Stomach (tissue), 19 donors: ENCODE measurements at places on chromosomes 1 and 21. TPM values are rescaled to one million over a fixed set of nuclear protein-coding genes. Genes with fewer than 3 reads are reported as not detected.

DNA sequence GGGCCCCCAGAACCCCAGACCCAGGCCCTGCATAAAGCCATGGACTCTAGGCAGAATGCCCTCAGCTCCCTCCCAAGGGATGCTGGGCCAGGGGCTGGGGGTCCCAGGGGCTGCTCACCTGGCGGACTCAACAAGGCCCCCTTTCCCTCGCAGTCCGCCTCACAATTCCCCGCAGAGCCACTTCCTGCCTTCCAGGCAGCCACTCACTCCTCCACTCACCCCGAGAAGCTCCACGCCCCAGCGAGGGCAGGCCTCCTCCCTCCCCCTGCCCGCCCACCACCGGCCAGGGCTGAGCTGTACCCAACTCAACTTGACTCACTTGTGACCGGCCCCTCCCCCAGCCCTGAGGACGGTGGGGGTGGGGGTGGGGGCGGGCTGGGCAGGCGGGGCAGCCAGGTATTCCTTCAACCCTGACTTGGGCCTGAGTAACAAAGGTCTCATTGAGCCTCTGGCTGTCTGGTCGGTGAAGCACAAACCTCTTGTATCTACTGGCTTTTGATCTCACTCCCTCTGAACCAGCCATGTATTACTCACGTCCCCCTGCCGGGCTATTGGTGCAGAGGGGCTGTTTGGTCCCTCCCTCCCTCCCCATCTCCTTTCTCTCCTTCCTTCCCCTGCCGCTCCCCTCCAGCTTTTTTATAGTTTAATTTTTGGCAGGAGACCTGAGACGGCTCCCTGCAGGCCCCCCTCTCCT, 5.9 kb downstream of the BLACAT1 start:
- H3K36me3 ChIP-seq, result no peaks in the 10 kb centered on the region
- no peak overlapping the region for H3K4me3 ChIP-seq
- DNase-seq, result peak; percentile 88
- H3K27me3 ChIP-seq, result peaks cover 52% of the 10 kb centered on the region

DNA sequence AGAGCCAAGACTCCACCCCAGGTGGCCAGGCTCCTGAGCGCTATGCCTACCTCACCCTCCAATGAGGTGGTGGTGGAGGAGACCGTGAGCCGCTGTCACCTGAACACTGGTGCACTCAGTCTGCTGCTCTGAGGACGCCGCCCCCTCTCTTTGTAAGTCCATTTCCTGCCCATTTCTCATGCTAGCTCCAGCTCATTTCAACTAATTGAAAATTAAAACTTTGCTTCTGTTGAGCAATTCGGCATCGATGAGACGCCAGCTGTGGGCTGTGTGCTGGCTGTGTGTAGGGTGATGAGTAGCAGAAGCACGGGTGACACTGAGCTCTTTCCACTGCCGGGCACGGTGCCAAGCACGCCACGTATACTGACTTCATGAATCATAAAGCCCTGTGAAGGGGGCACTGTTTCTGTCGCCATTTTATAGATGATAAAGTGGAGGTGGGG, 11.2 kb downstream of the TNFRSF1B start:
- peak overlapping the region; percentile 74 for H3K27ac ChIP-seq
- H3K4me3 ChIP-seq, result no peak overlapping the region
- H3K36me3 ChIP-seq, result no peaks in the 10 kb centered on the region
- H3K27me3 ChIP-seq, result no peaks in the 10 kb centered on the region

DNA sequence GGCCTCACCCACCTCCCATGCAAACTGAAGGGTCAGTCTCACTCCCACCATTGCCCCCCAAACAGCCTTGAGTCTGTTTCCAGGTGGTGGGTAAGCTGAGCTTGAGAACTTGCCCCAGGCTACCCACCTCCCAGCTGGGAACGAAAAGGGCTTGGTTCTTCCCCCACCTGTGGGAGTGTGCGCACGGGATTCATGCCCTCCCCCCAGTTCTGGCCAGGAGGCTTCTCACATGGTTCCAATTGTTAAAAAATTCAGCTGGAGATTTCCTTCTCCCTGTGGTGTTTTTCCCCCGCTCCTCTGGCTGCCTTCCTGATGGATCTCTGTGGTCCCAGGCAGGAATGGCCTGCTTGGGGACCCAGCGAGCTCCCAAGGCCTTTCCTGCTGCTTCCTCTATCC, 81.8 kb upstream of the C21orf91 start:
- no peak overlapping the region for H3K4me3 ChIP-seq
- no peak for DNase-seq
- H3K27ac ChIP-seq, result no peak overlapping the region
- no peaks in the 10 kb centered on the region for H3K27me3 ChIP-seq

DNA sequence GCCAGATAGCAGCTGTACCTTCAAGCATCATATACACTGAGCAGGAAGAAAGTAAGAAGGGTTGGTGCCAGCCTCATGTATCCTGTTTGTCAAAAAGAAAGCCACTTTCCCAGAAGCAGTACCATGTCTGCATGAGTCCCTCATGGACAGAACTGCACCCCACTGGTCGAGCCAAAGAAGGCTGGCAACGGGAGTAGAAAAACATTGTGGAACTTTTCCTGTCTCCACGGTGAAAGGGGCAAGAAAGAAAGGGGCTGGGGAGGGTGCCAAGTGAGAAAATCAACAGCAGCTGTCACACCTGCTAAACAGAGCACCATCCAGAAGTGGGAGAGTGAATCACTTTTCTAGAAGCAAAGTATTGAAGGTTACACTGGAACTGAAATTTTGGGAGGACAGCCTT, 621.7 kb downstream of the LMO4 start:
- no peak overlapping the region for H3K4me3 ChIP-seq
- H3K36me3 ChIP-seq, result no peaks in the 10 kb centered on the region
- no peak overlapping the region for H3K27ac ChIP-seq
- DNase-seq, result no peak
- no peaks in the 10 kb centered on the region for H3K27me3 ChIP-seq
- no peaks in the 10 kb centered on the region for H3K4me1 ChIP-seq

DNA sequence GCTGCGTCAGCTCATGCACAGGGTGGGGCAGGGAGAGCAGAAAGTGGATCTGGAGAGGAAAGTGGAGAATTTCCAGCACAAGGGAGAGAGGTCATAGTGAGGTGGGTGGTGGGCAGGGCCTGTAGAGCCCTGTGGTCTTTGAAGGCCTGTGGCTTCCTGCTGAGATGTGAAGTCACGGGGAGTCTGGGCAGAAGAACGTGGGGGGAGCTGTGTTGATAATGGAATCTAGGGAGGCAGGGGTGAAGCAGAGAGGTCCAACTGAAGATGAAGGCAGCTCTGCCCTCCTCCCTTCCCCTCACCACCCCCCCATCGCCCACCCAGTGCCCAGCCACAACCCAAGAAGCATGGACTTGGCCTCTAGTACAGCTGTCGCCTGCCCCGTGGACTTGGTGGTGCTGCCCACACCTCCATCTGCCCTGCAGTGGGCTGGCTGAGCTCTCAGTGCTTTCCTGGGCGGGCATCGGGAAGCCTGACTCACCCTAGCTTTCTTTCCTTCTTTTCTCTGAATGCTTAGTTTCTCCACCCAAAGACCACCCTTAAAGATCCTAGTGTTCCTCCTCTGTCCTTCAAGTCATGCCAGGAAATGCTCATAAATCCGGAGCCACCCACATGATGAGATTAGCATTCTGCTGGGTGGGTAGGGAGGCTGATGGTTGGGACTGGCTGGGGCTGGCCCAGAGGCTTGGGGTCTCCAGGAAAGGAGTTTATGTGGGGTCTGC, 186.1 kb downstream of the TRABD2B start:
- H3K4me1 ChIP-seq, result peaks cover 7% of the 10 kb centered on the region
- H3K27me3 ChIP-seq, result no peaks in the 10 kb centered on the region
- no peaks in the 10 kb centered on the region for H3K36me3 ChIP-seq
- no peak overlapping the region for H3K27ac ChIP-seq

The S100B gene
- total RNA-seq, result 5.4 TPM

DNA sequence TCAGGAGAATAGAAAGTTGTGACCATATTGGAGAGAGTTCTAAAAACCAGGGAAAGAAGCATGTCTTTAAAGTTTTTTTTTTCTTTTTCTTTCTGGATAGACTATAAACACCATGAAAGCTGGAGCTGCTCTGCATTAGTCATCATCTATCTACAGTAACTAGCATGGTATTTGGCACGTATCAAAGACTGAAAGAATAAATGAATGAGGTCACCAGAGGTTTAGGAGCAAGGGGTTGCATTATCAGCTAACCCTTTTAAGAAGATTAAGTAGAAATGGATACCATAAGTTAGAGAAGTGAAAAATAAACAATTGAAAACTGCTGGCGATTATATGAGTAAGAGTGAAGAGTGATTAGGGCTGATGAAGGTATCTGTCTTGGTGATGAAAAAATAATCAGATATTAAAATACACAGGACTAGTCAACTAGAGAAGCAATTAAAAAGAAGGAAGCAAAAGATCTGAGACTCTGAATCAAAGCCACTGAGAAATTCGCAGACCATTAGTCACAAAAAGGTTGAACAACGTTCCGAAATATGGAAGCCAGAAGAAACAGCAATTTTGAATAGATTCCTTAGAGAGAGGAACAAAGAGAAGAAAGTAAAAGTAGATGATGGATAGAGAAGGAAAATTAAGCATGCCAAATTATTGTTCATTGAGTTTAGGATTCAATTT, 536.4 kb downstream of the DPYD start:
- no peak for DNase-seq
- H3K27ac ChIP-seq, result no peak overlapping the region
- H3K4me3 ChIP-seq, result no peak overlapping the region
- no peaks in the 10 kb centered on the region for H3K27me3 ChIP-seq

DNA sequence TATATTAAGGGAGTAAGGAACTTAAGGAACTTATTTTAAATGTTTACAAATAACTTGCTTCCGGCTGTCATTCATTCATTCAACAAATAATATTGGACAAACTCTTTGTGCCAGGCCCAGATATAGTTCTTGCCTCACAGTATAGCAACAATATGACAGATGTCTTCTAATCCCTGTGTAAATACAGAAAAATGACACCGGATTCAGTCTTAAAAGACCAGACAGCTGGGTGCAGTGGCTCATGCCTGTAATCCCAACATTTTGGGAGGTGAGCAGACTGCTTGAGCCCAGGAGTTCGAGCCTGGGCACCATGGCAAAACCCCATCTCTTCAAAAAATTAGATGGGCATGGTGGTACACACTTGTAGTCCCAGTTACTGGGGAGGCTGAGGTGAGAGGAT, 23.7 kb downstream of the EIF2B3 start:
- no peak for DNase-seq
- no peaks in the 10 kb centered on the region for H3K27me3 ChIP-seq
- H3K27ac ChIP-seq, result no peak overlapping the region
- H3K4me1 ChIP-seq, result no peaks in the 10 kb centered on the region
- no peaks in the 10 kb centered on the region for H3K36me3 ChIP-seq

DNA sequence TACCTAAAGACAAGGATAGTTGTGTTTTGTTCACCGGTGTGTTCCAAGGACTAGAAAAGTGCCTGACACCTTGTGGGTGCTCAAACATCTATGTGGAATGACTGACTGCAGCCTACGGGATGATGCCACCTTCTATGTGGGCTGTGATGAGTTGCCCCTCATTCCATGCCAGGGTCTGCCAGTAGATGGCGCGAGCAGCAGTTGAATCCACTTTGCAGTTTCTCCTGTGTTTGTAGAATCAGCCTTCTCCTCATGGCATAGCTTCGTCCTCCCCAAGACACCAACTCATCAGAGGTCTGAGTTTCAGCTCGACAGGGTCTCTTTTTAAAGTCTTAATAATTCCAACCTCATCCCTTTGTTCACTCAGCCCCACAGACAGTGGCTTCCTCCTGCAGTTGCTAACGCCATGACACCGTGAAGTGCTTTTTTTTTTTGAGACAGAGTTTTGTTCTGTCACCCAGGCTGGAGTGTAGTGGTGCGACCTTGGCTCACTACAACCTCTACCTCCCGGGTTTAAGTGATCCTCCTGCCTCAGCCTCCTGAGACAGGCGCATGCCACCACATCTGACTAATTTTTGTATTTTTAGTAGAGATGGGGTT, 133.7 kb downstream of the CAPN8 start:
- DNase-seq, result peak; percentile 75
- H3K27me3 ChIP-seq, result no peaks in the 10 kb centered on the region
- H3K4me1 ChIP-seq, result no peaks in the 10 kb centered on the region
- H3K27ac ChIP-seq, result no peak overlapping the region
- H3K4me3 ChIP-seq, result no peak overlapping the region
- no peaks in the 10 kb centered on the region for H3K36me3 ChIP-seq

GRCh38 chr21:34783815-34784214, 115.0 kb downstream of the CLIC6 start:
- H3K4me1 ChIP-seq, result peaks cover 2% of the 10 kb centered on the region
- no peaks in the 10 kb centered on the region for H3K27me3 ChIP-seq
- no peak overlapping the region for H3K4me3 ChIP-seq

The PROK1 gene
- not detected for total RNA-seq

DNA sequence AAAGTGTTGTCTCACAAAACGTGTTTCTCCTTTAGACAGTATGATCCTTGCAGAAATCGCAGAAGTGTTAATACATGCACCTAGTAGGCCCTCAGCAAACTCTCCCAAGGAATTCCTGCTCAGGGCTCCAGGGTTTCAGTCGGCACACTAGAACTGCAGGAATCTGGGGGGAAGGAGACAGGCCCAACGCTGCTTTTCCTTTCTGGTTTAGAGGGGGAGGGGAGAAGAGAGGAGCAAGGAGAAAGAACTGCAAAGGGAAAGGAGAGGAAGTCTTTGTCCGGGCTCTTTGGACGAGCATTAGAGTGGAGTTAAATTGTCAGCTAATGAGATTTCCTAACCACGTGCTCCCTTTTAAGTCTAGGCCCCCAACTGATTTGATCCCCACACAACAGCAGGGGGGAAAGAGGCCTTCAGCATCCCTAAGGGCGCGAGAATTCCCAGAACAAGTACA, 103.7 kb upstream of the SOD1 start:
- DNase-seq, result no peak
- H3K4me3 ChIP-seq, result no peak overlapping the region
- H3K4me1 ChIP-seq, result peaks cover 28% of the 10 kb centered on the region
- H3K36me3 ChIP-seq, result no peaks in the 10 kb centered on the region

- no peaks in the 10 kb centered on the region for H3K4me1 ChIP-seq
- no peak overlapping the region for H3K27ac ChIP-seq
- H3K36me3 ChIP-seq, result no peaks in the 10 kb centered on the region
- no peak for DNase-seq
- H3K4me3 ChIP-seq, result no peak overlapping the region
Measured at GRCh38 chr1:159421821-159422220, 10.2 kb upstream of the OR10J4 start.

The GBP6 gene
- total RNA-seq, result not detected
